OCI-LY7 (cell line): ENCODE measurements at places on chromosomes 3 and 15.

DNA sequence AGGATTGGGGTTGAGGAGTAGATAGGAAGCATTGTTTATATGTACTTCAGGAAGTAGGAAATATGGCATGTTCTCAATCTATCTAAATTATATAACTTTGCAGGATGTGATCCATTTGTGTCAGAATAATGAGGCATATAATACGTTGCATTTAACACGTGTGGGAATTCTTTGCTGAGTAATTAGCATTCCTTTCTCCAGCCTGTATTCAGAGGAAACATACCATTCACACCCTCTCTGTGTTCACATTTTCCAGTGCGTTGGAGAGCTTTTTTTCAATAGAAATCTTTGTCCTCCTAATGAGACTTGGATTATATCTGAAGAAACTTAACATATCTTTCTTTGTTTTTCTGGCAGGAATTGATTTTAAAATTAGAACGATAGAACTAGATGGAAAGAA is 33.0 kb upstream of the APH1B start:
- DNase-seq = no peak

DNA sequence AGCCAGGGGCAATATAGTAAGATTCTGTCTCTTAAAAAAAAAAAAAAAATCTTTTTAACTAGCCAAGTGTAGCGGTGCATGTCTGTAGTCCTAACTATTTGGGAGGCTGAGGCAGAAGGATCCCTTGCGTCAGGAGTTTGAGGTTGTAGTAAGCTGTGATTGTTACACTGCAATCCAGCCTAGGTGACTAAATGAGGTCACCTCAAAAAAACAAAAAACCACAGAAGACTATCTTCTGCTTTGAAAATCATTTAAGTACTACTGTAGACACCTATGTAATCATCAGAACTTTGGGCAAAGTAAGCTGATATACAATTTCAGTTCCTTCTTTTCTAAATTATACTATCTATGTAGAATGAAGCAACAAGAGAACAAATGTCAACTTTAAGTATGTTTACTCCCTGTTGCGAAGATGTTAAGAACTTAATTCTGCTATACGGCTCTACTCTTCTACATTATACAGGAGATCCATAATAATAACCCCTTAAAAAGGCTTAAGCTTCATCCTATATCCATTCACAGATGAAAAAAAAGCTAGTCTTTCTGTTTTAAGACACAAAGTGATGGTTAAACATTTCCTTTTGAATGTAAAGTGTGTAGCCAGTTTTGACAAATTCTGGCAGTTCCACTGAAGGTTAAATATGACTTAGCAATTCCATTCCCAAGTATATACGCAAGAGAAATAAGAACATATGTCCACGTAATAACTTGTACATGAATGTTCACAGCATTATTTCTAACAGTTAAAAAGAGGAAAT is 15.2 kb downstream of the DAZL start:
- peak; percentile 10 for DNase-seq

GRCh38 chr3:149374793-149375500 is 2.5 kb downstream of the TM4SF1 start:
- no peak for DNase-seq

DNA sequence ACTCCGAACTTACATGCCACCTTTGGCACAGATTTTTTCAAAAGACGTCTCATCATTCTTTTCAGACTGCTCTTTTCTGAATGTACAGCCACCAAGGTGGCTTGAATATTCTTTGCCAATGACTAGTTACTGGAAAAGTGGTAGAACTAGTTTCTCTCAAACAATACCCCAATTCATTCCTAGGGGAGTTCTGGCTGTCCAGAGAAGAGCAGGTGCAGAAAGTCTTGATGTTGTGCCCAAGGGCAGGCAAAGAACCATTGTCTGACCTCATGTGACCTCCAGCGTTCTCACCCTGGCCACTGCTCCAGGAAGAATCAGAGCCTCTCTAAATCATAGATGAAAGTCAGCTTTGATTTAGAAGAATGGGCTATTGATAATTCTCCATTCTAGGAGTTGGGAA is 5.5 kb downstream of the LMOD3 start:
- no peak for DNase-seq

- no peak for DNase-seq
Measured at GRCh38 chr15:88896333-88897033, 1.1 kb upstream of the HAPLN3 start.
